ENCODE measurements at places on chromosomes 11 and 22.
A peak's percentile ranks its signal among the peaks of the same experiment; 100 is the strongest.

DNA sequence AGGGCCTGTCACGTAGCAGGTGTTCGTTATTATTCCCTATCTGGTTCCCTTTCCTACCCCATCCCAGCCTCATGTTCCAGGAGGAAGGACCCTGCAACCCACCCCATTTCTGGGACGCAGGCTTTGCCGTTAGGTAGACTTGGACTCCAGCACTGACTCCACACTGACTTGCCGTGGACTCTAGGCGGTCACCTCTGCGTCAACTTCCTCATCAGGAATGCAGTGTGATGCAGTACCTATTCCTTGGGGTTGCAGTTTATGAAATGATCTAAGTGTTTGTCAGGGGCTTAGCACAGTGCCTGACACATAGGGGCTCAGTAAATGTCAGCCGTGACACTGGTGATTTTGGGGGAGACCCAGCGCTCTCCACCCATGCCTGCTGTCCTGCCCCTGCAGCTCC is 16.8 kb downstream of the DGKZ start:
- no peak for DNase-seq

DNA sequence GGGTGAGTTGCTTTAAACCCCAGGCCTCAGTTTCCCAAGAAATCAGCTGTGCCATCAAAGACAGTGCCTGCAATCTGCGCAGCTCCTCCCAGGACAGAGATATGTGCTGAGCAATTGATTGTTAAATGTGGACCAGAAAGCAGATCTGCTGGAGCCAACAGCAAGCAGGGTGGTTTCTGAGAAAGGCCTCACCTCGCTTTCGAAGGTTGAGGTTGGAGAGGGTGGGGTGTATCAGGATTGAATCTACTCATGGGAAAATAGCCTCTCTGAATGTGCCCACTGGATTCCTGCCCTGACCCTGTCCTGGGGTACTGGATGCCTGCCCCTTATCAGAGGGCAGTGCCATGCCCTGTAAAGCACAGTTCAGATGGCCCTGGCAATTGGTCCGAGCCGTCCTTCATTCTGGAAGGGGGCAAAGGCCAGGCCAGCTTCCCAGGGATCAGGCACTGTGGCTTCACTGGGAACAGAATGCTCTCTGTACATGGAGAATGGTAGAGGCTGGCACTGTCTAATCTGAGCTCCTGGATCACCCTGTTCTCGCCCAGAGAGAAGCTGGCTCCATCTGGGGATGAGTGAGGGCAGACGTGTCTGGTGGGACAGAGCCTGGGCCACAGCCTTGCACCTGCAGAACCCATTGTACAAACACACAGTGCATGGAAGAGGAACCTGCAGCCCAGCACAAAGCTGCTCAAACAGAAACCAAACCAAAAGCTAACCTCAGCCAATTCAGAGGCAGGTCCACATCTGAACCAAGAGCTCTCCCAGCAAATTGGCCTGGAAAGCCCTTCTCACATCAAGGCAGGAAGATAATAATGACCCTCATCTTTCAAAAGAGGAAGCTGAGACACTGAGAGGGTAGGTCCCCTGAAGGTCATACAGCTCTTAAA is 15.2 kb downstream of the DHCR7 start:
- no peak for DNase-seq

GRCh38 chr11:11964774-11965150 is 43.7 kb downstream of the DKK3 start:
- no peak for DNase-seq

GRCh38 chr11:61091373-61092279 is 10.7 kb upstream of the CD5 start:
- no peak for DNase-seq

- DNase-seq: peak; percentile 53
Observed at GRCh38 chr11:86940122-86940777, 14.9 kb downstream of the FZD4 start.

DNA sequence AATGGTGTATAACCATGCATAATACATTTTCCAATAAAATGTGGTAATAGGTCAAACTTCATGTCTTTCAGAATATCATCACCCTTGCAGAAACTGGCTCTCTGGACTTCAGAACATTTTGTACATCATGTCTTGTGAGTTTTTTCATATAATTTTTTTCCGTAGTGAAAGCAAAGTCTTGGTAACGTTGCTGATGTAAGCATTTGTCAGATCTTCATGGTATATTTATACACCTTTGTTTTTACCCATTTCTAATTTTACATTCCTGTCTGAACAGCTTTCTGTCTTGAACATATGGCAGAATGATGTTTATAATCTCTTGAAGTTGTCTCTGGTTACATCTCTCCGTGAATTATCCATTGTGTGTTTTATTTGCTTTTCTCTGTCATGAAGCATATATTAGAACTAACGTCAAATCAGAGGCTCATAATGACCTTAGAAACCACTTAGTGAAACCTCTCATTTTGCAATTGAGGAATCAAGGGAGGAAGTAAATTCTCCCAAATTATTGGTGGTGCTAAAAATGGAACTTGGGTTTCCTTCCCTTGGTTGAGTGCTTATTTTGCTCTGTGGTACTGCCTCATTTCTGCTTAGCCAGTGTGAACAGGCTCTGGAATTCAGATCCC is 37.4 kb downstream of the CSRP3 start:
- DNase-seq: no peak

- DNase-seq: peak; percentile 68
Observed at GRCh38 chr11:75351541-75351790, at the start of gene ARRB1. Gene ARRB1, minus strand, starts transcription at chr11:75351661. Its CDS starts 54 bp downstream, at chr11:75351607.

DNA sequence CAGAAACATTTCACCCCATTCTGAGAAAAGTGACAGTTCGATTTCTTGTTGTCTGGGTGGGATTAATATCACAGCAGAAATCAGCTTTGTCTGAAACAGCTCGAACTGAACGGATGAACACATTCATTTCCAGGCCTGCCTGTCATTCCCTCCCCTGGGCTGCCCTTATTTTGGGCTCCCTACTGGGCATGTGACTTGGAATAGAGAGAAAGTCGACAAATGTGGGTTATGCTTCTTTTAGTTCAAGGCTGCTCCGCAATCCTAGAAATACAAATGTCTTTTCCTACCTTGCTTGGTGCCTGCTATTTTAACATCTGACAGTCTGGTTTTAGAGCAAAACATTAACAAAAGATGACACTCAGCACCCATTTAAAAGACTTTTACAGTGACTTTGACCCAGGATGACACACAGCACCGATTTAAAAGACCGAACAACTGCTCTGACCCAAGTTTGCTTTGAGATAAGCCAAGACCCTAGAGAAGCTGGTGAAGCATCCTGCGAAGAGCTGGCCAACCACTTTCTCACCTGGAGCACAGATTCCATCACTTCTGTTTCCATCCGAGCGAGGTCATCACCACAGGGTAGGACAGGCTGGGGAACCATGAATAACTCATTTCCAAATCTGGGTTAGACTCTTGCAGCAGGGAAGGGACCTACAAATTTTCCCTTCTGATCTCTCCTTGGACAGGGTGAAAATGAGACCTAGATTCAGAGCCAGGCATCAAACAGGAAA is 13.1 kb downstream of the CLMP start:
- DNase-seq: no peak

- DNase-seq: no peak
Observed at GRCh38 chr11:116287866-116288265, 484.9 kb downstream of the BUD13 start.

DNA sequence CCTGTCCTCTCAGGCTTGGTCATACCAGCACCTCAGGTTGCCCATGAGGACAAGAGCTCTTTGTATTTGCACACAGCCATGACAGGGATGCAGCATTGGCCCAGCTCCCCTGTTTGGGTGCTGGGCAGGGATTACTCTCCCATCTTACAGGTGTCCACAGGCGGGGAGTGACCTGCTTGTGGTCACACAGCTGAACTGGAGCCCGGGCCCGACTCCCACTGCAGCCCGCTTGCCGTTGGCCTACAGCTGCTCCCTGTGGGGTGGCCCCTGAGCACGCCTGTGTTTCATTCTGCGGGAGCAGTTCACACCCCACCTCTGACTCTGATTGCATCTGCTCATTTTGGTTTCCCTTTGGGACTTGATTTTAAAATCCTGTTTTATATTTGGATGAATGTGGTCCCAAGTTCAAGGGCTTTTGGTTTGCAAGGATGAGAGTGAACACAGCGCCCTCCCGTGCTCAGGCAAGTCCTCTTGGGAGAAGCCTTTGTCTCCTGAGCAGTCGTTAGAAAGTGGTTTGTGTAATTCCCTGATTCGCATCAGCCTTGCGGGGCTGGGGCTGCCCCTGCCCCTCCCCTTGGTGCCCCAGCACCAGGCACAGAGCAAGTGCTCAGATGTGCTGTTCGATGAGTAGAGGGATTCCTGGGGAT is 9.3 kb downstream of the PICK1 start:
- no peak for DNase-seq

GRCh38 chr11:16127732-16128131 is 228.6 kb downstream of the SOX6 start:
- no peak for DNase-seq

DNA sequence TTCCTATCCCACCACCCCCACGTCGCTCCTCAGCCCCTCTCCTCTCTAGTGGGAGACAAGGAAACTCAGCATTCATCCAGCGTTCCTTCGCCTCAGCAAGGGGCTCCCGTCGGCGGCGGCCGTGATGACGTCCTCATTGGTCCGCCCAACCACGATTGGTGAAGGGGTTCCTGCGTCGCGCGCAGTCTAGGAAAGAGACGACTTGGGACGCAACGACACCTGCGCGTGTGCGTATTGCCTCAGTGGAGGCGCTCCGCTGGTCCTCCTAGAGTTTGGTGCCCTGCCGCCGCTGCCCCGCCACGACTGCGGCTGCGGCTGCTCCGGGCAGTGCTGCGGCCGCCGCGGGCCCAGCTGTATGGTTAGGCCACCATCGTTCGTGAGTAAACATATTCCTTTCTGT is 56.6 kb downstream of the CCDC81 start:
- DNase-seq: no peak

GRCh38 chr11:127656116-127656836 is 655.7 kb upstream of the KIRREL3 start:
- DNase-seq: no peak

- no peak for DNase-seq
Observed at GRCh38 chr11:19753451-19754106, 40.9 kb downstream of the NAV2 start.

GRCh38 chr11:102882389-102883024 is 7.7 kb upstream of the MMP12 start:
- no peak for DNase-seq

- DNase-seq: no peak
Observed at GRCh38 chr11:111975076-111975806, 38.1 kb downstream of the DIXDC1 start.

DNA sequence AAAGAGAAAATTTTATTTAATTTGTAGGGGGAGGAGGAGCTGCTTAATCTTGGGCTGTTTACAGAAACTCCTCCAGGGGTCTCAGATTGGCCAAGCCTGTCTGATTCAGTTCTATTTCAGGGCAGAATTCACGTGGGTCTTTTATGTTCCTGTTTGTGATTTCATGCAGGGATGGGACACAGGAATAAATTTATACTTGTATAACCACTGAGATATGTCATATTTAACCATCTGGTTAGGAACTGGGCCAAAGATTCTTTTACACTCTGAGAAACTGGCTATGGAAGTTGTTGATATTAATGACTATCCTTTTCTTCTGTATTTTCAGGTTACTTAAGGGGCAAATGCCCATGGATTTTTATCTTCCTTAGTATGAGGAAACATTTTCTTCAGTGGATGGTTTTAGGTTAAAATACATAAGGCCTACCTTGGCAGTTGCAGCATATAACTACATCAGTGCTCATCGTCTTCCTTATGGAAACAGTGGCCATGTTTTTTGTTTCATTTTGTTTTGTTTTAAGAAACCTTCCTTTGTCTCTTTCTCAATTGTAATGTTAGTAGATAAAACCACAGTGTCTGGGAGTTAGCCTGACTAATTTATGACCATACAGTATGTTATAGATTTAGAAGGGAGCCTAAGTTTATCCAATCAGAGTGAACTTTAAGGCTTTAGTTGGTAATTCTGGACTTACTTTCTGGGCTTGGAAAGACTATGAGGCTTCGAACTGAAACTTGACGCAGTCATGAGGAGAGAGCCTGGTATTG is 132.4 kb upstream of the ANO3 start:
- DNase-seq: no peak

GRCh38 chr11:118610773-118611432 is 3.5 kb downstream of the PHLDB1 start:
- DNase-seq: peak; percentile 59
